Globus pallidus (tissue), 1 donor: ENCODE measurements at places on chromosomes 7 and 10.

GRCh38 chr7:157339777-157340677 lies 3.2 kb downstream of the DNAJB6 start:
- DNase-seq, result peak; percentile 60

DNA sequence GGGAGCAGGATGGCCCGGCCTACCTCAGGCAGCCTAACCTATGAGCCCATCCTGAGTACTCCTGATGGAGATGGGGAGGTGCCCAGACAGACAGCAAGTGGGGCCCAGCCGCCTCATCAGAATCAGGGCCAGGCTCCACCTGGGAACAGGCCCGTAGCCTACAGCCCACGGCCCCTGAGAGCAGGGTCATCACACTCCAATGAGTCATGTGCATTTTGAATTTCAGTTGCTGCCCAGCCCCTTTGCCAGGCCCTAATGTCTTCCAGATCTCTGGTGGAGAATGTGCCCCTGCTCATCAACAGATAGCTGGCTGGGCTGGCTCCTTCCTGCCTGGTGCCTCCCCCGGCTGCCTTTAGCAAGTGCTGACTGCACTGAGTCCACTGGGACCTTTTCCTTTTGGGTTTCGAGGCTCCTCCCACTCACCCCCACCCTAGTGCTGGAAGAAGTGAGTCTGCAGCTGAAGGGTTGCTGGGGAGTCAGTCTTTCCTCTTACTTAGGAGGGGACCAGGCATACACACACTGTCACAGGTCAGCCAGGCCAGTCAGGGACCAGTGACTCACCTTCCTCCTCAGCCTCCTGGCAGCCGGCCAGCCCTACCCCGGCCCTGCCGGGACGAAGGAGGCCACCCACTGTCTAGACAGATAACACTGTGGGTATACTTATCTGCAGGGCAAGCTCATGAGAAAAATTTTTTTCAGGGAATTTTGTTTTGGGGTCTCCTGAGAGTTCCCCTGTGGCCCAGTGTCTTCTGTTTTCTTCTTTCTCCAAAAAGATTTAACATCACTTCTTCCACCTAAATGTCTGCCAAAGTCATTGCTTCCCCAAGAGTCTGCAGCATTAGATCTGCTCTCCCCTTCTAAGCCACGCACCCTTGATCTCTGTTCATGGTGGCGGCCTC lies 9.1 kb upstream of the ASIC3 start:
- no peak for DNase-seq

DNA sequence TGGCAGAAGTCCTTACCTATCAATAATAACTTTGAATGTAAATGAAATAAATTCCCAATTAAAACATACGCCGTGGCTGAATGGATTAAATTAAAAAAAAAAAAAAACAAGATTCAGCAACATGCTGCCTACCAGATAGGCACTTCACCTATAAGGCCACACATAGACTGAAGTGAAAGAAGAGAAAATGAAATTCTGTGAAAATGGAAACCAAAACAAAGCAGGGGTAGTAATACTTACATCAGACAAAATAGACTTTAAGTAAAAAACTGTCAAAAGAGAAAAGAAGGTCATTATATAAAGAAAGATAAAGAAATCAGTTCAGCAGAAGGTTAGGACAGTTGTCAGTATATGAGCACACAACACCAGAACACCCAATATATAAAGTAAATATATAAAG lies 55.3 kb downstream of the TCAF1 start:
- no peak for DNase-seq

GRCh38 chr10:77859865-77860282 lies 66.7 kb downstream of the DLG5 start:
- no peak for DNase-seq

DNA sequence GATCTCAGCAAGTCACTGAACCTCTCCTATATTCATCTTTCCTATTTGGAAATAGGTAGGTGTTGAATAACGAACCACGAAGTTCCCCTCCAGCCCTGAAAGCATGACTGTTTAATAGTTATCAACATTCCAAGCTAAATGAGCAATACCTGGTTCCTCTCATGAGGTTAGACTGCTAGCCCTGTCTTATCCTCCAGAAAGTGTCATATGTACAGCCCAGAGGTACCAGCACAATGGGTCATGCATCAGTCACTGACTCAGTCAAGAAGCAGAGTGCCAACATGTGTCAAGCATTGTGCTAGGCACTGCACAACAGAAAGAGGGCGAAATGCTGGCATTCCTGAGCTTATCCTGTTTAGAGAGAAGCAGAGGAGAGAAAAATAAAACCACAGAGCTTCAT lies 70.0 kb downstream of the AMPH start:
- no peak for DNase-seq

DNA sequence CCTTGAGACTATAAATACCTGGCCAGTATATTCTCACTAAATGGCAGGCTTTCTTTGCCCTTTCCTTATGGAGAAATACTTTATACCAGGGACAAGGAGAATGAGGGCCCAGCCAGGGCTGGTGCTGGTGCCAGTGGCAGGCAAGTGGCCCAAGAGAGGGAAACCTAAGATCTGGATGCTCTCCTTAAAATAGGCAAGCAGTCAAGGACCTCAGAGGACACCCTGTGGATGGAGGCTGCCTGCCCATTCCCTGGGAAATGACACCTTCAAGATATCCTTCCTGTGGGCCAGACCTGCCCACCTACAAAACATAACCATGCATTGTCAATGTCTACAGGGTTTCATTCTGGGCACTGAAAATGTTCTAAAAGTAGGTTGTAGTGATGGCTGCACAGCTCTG lies 29.1 kb downstream of the POLR3A start:
- no peak for DNase-seq

GRCh38 chr7:111089822-111090426 lies 1.0 kb upstream of the LRRN3 start:
- DNase-seq, result peak; percentile 51

GRCh38 chr10:122884166-122884565 lies 4.8 kb upstream of the FAM24B start:
- no peak for DNase-seq

- no peak for DNase-seq
These were observed 11.7 kb downstream of the HSPA12A start for GRCh38 chr10:116730464-116731260.
